Fibroblast of lung (primary cell): ENCODE measurements at places on chromosomes 11 and 22. TPM values are rescaled to one million over a fixed set of nuclear protein-coding genes. Genes with fewer than 3 reads are reported as not detected.

Gene HTR3A
- not detected in 2 replicates for total RNA-seq

Gene SEPTIN5
- 19.8 and 25.8 TPM in 2 replicates for total RNA-seq

Gene CABP7
- total RNA-seq = not detected in 2 replicates

Gene FAM180B
- not detected in 2 replicates for total RNA-seq

Gene SH3BP1
- 3.1 and 6.2 TPM in 2 replicates for total RNA-seq

Gene POU2AF2
- total RNA-seq = not detected in 2 replicates

Gene OR8G5
- not detected in 2 replicates for total RNA-seq

Gene CCDC116
- under 0.01 and 0.17 TPM in 2 replicates for total RNA-seq

Gene SYT7
- 9.2 and 25.9 TPM in 2 replicates for total RNA-seq

Gene CNGA4
- 0.17 TPM in 1 of 2 replicates, not detected in the other for total RNA-seq

Gene SCARF2
- total RNA-seq = 12.8 and 14.5 TPM in 2 replicates

Gene ROBO4
- 0.26 and 0.66 TPM in 2 replicates for total RNA-seq

Gene PYGM
- total RNA-seq = 0.26 and 0.50 TPM in 2 replicates

Gene TBCEL
- total RNA-seq = 21.1 and 27.7 TPM in 2 replicates

Gene SLC22A9
- total RNA-seq = not detected in 2 replicates

Gene USP47
- total RNA-seq = 97.8 and 162 TPM in 2 replicates

Gene MYRF
- under 0.01 and 0.17 TPM in 2 replicates for total RNA-seq

Gene CCND1
- total RNA-seq = 127 and 548 TPM in 2 replicates

Gene ZNRF3
- total RNA-seq = 2.3 and 2.6 TPM in 2 replicates

Gene TMEM45B
- total RNA-seq = not detected in 2 replicates

Gene C22orf31
- 0.17 TPM in 1 of 2 replicates, not detected in the other for total RNA-seq

Gene TMPRSS13
- total RNA-seq = not detected in 2 replicates

Gene INS
- total RNA-seq = not detected in 2 replicates

Gene FOLH1
- total RNA-seq = 0.51 and 1.2 TPM in 2 replicates

Gene MCAT
- total RNA-seq = 8.4 and 8.5 TPM in 2 replicates

Gene LPXN
- total RNA-seq = 2.8 and 8.6 TPM in 2 replicates

Gene C11orf86
- not detected in 2 replicates for total RNA-seq

Gene CCDC15
- total RNA-seq = 0.77 and 2.3 TPM in 2 replicates

Gene ALX4
- total RNA-seq = not detected in 2 replicates

Gene TRIM21
- 25.2 and 28.4 TPM in 2 replicates for total RNA-seq

Gene ALG12
- total RNA-seq = 19.0 and 21.3 TPM in 2 replicates
